Activated gamma-delta T cell treated with Interleukin-2 at 50 U/mL for 16 hours (primary cell): ENCODE measurements at places on chromosomes 5 and 9.

- DNase-seq, result no peak
Measured at GRCh38 chr5:60977956-60978737, 33.1 kb downstream of the NDUFAF2 start.

- no peak for DNase-seq
Measured at GRCh38 chr9:120928015-120928482, 1.5 kb upstream of the TRAF1 start.

DNA sequence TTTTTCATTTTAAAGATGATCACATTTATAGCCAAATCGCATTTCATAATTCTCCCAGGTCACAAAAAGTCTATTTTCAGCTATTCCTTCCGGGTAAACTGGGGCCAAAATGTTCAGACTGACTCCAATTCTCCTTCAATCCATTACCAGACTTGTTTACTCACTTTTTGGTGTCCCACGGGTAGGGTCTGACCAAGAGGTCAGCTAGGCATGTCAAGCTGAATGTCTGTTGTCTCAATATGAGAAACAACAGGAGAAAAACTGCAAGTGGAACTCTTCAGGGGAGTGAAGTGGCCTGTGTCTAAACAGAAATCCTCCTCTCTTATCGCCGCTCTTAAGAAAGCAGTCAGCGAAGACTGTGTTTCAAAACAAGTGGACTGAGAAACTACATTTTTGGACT, 171.3 kb downstream of the APBA1 start:
- no peak for DNase-seq

GRCh38 chr5:77945874-77946273, 169.7 kb upstream of the TBCA start:
- DNase-seq, result no peak
